ENCODE measurements at places on chromosomes 13 and 19.

DNA sequence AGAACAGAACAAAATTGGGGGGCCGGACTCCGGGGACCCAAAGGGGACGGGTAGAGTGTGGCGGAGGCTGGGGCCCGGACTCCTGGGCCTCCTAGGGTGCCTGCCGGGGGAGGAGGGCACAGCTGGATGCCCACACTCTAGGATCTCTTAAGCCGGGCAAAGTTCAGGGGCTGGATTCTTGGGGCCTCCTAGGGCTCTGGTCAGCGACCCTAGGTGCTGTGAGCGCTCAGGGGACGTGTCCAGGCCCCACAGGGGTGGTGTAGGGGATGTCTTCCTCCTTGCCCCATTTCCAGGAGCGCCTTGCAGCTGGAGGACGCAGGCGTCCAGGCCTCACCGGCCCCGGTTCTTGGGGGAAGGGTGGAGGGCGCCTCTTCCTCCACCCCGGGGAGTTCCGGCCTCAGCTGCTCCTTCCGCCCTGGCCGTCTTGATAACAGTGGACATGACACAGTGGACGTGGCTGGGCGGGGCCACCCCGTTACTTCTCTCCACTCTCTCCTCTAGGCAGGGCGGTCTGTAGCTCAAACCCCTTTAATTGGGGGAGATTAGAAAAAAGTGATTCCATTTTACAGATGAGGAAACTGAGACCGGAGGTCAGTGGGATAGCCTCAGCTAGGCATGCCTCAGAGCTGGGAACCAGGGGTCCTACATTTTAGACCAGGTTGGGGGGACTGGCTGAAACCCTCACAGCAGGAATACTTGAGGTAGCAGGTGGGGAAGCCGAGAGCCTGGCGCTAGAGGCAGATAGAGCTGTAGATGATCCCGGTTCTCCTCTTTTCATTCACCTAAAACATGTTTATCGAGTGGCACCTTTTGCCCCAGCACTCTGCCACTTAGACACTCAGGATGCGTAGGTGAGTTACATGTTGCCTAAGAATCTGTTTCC lies 705 bp downstream of the STXBP2 start:
- no peak for DNase-seq

DNA sequence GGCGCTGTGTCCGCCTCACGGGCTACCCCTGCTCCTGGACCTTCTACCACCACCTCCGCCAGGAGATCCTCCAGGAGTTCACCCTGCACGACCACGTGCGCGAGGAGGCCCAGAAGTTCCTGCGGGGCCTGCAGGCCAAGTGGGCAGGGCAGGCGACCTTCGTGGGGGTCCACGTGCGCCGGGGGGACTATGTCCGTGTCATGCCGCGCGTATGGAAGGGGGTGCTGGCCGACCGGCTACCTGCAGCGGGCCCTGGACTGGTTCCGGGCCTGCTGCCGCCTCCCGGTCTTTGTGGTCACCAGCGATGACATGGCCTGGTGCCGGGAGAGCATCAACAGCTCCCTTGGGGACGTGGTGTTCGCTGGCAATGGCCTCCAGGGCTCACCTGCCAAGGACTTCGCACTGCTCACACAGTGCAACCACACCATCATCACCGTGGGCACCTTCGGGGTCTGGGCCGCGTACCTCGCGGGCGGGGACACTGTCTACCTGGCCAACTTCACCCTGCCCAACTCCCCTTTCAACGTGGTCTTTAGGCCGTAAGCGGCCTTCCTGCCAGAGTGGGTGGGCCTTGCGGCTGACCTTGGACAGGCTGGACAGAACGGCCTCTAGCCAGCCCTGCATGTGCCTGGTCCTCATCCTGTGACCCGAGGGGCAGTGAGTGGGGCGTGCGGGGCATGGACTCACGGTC lies 7.8 kb upstream of the NTN5 start:
- DNase-seq = no peak

DNA sequence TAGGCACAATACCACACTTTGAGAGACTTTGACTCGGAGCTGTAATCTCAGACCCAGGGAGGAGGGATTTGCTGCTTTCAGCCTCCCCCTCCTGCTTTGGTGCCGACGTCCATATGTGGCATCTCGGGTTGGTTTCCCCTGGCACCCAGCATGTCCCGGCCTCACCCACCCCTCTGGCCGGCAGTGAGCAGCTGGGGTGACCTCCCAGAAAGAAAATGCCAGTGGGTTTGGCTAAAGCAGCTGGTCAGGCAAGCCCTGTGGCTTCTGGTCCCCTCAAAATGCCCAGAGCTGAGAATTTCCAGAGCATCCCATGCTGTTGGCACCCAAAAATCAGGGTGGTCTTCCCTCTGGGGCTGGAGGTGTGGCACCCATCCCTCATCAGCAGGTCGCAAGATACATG lies 34.1 kb downstream of the INSR start:
- no peak for DNase-seq

DNA sequence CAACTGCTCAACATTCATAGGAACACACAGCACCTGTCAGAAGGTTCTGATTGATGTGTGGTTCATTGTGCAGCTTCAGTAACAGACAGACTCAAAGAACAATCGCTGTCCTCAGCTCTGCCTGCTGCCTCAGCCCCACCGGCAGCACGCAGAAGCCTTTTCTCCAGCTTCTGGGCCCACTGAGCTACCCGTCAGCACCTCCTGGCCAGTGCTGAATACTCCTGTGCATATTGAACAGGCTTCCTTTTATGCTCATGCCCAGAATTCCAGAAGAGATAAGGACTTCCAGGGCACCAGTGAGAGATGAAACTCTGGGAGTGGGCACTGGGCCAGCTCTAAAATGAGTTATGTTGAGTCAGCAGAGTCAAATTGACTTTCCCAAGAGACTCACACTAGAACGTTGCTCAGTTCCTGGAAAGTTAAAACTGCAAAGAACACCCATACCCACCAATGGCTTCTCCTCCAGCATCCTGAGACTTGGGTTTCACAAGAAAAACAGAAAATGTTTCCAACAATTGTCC lies 119.3 kb downstream of the COL4A1 start:
- DNase-seq = no peak

DNA sequence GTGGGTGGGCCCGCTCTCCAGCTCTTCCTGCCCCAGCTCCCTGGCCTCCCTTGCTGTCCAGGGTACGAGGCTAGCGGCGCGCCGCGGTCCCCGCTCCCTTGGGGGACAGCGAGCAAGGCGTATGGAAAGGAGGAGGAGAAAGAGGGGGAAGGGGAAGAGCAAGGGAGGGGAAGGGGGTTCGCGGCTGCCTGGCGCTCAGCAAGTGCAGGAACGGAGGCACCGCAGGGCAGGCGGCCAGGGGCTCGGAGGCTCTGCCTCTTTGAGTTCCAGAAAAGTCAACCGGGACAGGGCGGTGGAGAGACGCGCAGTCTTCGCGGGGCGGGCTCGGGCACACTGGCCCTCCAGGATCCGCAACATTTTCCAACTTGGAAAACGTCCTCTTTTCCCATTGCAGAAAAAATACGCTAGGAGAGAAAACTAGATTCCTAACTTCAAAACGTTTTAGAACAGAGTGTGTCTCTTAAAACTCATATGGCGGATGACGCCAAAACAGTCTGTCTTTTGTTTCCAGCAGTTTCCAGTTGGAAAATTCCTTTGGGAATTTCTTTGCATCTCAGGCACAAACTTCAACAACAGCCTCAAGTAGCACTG lies 23.1 kb upstream of the TNFRSF19 start:
- DNase-seq = no peak

DNA sequence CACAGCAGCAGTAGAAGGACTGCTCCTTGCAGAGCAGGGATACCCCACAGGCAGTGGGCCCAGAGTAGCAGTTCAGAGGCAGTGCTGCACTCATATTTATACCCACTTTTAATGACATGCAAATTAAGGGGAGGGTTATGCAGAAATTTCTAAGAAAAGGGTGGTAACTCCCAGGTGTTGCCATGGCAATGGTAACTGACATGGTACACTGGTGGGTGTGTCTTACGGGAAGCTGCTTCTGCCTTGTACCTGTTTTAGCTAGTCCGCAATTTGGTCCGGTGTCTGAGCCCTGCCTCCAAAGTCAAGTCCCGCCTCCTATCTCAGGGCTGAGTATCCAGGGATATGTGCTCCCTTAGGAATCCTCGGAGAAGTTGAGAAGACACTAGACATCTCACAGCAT lies 79.2 kb upstream of the UQCRFS1 start:
- DNase-seq = no peak

DNA sequence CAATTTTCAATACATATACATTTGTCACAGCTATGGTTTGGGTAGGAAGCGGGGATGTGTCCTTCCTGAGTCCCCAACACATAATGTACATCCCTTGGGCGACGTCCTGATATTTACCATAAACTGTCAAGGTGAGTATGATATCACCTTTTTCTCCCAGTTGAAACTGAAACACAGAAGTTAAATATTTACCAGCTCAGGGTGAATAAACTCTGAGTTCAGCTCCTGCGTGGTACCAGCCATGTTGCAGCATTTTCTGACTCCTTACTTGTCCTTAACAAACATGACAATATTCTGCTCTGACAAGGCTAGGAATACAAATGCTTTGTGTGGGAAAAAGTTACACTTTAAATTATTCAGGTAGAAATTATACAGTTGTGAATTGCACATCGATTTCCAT lies 294.2 kb downstream of the TEX29 start:
- DNase-seq = no peak

GRCh38 chr19:48111280-48111679 lies 663 bp upstream of the PLA2G4C start:
- DNase-seq = no peak

GRCh38 chr19:16799740-16800139 lies 29.5 kb upstream of the SIN3B start:
- DNase-seq = no peak

DNA sequence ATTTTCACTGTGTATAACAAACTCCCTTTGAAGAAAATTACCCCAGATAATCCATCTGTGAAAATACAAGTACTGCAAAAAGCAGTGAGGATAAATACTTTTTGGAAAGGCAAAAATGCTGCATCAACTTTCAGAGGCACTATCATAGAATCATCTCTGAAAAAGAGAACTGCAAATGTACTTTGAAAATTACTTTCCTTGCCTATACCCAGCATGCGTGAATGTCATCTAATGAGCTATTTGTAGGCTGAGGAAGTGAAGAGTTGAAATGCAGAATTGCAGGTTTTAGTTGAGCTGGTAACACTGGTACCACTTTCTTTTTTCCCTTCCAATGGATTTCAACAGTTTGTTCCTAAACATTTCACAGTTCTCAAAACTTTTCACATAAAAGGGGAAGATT lies 196.7 kb downstream of the TBC1D4 start:
- DNase-seq = no peak

DNA sequence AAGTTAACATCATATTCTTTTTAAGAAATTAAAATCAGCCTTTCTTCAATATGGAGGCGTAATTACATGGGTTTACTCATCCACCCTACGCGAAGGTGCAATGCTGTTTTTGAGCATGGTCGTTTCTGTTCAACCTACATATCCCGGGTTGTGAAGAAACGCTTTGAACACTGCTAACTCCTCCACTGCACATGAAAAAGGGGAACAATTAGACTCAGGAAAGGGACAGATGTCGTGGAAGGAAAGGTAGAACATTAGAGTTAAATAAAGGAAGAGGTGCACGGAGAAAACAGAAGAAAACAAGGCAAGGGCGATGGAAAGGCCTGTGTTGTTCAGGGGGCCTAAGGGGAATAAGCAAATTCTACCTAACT lies 4.1 kb downstream of the ZIC5 start:
- DNase-seq = no peak

GRCh38 chr19:7618771-7619510 lies 10.4 kb downstream of the XAB2 start:
- no peak for DNase-seq

- DNase-seq = no peak
These were observed 6.7 kb upstream of the ONECUT3 start for GRCh38 chr19:1746401-1747284.

- no peak for DNase-seq
These were observed 58.2 kb downstream of the NUFIP1 start for GRCh38 chr13:44930963-44931623.
